AG08396 (cell line): ENCODE measurements at places on chromosomes 1 and 21.

- DNase-seq = no peak
Measured at GRCh38 chr1:178953034-178953433, 72.7 kb upstream of the FAM20B start.

- peak; percentile 74 for DNase-seq
Measured at GRCh38 chr1:33918368-33918767, 54.5 kb downstream of the HMGB4 start.

DNA sequence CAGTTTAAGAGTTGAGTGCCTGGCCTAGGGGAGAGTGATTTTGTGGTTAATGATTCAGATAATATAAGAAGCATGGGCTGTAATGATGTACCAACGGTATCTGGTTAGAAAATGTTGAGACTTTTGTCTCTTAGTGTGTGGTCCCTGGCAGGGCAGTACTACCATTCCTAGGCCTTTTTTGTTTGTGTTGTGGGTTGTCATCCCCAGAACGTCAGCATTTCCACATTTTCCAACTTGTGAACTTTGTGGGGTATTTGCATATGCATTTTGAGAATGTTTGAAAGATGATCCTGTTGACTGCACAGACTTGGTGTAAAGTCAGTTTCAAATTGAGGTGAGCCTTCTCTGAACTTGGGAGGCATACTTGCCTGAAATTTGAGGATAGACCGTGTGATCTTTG, 11.4 kb downstream of the NEK7 start:
- DNase-seq = peak; percentile 25

- no peak for DNase-seq
Measured at GRCh38 chr1:199010933-199011332, 372.1 kb downstream of the PTPRC start.

GRCh38 chr1:225541383-225541782, 111.5 kb downstream of the ENAH start:
- no peak for DNase-seq

GRCh38 chr21:33480481-33481103, 818 bp upstream of the TMEM50B start:
- no peak for DNase-seq

GRCh38 chr1:15706751-15707150, 22.6 kb downstream of the PLEKHM2 start:
- DNase-seq = no peak

DNA sequence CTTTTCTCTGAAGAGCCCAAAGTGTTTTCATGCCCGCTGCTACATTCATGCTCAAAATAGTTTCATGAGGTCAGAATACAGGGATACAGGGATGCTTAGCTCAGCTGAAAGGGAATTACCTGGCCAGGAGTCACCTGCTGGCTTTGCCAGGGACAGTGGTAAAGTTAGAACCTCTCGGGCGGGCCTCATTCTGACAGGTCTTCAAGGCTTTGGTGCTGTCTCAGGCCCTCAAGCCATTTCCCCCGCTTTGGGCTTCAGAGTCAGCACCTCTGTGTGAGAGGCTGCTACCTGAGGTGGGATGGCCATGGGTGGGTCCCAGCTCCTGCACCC, 5.5 kb downstream of the RASSF5 start:
- DNase-seq = no peak

DNA sequence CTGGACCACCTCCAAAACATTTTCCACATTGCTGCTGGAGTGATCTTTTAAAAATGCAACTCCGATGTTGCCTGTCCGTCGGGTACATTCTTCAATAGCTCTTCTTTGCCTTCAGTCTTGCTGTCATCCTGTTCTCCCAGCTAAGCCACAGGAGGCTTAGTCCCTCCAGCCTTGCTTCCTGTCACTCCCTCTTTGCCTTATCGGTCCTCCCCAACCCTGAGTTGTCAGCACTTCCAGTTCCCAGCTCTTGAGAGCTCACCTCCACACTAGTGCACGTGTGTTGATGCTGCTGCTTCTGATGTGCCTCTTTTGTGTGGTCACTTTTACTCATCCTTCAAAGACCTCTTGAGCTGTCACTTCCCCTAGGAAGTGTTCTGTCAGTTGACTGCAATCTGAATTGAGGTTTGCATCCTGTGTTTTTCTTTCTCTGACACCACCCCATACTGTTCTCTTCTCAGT, 15.3 kb downstream of the UCK2 start:
- DNase-seq = no peak

- DNase-seq = no peak
Measured at GRCh38 chr21:14988760-14989159, 76.0 kb downstream of the NRIP1 start.

- DNase-seq = no peak
Measured at GRCh38 chr1:101217148-101217547, 19.7 kb upstream of the S1PR1 start.
